ENCODE measurements at places on chromosomes 7 and 10.

GRCh38 chr7:1940863-1941262 lies 270.8 kb downstream of the ELFN1 start:
- DNase-seq, result no peak
- peaks cover 3% of the 10 kb centered on the region for H3K36me3 ChIP-seq
- peaks cover 43% of the 10 kb centered on the region for H3K4me1 ChIP-seq
- H3K27ac ChIP-seq, result peak overlapping the region; percentile 98
- H3K27me3 ChIP-seq, result no peaks in the 10 kb centered on the region
- peak overlapping the region; percentile 94 for H3K4me3 ChIP-seq

DNA sequence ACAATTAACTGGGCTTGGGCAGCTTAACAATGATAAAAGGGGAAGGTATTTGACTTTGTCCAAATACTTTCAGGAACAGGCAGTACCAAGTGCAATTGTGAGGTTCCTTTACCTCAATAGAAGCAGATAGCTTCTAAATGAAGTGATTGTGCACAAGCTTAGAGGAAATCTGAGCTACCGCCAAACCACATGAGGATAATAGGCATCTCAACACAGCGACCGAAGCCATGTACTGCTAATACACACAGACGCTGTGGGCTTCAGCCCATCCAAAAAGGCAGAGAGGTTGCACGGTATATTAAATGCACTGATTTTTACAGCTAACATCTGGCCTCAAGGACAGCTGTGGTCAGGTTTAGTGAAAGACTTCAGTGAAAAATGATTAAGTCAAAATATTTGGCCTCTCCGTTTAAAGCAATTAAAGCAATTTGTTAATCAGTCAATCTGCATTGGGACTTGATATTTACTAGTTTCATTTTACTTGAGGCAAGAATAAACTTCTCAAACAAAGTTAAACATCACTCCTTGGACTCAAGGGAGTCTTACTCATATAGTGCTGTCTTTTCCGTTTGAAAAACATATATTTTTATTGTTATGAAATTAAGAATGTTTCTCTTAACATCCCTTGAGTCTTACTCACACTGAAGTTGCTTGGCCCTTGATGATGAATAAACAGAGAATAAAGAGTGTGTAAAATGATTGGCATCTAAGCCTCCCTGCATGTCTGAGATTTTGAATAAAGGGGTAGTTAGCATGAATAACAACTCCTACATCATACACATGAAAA lies 306.3 kb downstream of the C7orf25 start:
- no peak for DNase-seq
- no peaks in the 10 kb centered on the region for H3K36me3 ChIP-seq
- no peak overlapping the region for H3K4me3 ChIP-seq
- no peaks in the 10 kb centered on the region for H3K27me3 ChIP-seq

DNA sequence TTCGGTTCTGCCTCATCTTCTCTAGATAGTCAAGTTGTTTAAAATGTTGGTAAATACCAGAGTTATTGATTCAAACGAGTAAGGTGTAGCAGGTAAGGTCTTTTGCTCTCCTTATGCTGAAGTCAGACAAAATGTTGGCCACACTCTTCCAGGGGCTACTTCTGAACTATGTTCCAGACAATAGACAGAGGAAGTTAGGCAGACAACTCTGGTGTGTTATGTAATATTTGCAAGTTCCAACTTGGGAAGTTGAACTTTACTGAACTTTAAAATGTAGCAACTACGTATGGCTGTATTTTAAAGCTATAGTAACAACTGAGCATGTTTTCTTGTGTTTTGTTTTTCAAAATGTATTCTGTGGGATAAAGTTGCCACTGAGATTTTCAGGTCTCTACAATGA lies 125.7 kb upstream of the NEBL start:
- H3K36me3 ChIP-seq, result no peaks in the 10 kb centered on the region
- no peaks in the 10 kb centered on the region for H3K27me3 ChIP-seq
- no peak overlapping the region for H3K27ac ChIP-seq
- DNase-seq, result no peak

GRCh38 chr7:102061981-102062390 lies 224.7 kb upstream of the SH2B2 start:
- no peak overlapping the region for H3K27ac ChIP-seq
- H3K27me3 ChIP-seq, result no peaks in the 10 kb centered on the region
- DNase-seq, result no peak
- no peak overlapping the region for H3K4me3 ChIP-seq
- peaks cover 2% of the 10 kb centered on the region for H3K36me3 ChIP-seq

- no peaks in the 10 kb centered on the region for H3K4me1 ChIP-seq
- H3K4me3 ChIP-seq, result no peak overlapping the region
- H3K36me3 ChIP-seq, result no peaks in the 10 kb centered on the region
- no peak overlapping the region for H3K27ac ChIP-seq
These were observed 39.6 kb downstream of the PPIF start for GRCh38 chr10:79386637-79387465.

- H3K27me3 ChIP-seq, result no peaks in the 10 kb centered on the region
- H3K4me3 ChIP-seq, result no peak overlapping the region
- no peaks in the 10 kb centered on the region for H3K4me1 ChIP-seq
- DNase-seq, result no peak
These were observed 910.3 kb downstream of the CCSER2 start for GRCh38 chr10:85238676-85239075.

- no peaks in the 10 kb centered on the region for H3K4me1 ChIP-seq
- H3K27ac ChIP-seq, result no peak overlapping the region
- no peak overlapping the region for H3K4me3 ChIP-seq
- peaks cover 3% of the 10 kb centered on the region for H3K36me3 ChIP-seq
- DNase-seq, result no peak
- peaks cover 9% of the 10 kb centered on the region for H3K27me3 ChIP-seq
These were observed 295.0 kb downstream of the BICC1 start for GRCh38 chr10:58807629-58808022.

GRCh38 chr7:42236976-42237810 lies at the start of gene GLI3:
Gene GLI3, minus strand, starts transcription at chr7:42237209. Its CDS starts 13,956 bp downstream, at chr7:42223253.
- peak within 1 kb of the TSS; percentile 88 for H3K4me3 ChIP-seq
- DNase-seq, result no peak
- H3K4me1 ChIP-seq, result peaks cover 7% of the 10 kb centered on the region
- peaks cover 57% of the 10 kb centered on the region for H3K27me3 ChIP-seq
- H3K27ac ChIP-seq, result peak within 1 kb of the TSS; percentile 19
- H3K36me3 ChIP-seq, result peaks cover 5% of the 10 kb centered on the region

DNA sequence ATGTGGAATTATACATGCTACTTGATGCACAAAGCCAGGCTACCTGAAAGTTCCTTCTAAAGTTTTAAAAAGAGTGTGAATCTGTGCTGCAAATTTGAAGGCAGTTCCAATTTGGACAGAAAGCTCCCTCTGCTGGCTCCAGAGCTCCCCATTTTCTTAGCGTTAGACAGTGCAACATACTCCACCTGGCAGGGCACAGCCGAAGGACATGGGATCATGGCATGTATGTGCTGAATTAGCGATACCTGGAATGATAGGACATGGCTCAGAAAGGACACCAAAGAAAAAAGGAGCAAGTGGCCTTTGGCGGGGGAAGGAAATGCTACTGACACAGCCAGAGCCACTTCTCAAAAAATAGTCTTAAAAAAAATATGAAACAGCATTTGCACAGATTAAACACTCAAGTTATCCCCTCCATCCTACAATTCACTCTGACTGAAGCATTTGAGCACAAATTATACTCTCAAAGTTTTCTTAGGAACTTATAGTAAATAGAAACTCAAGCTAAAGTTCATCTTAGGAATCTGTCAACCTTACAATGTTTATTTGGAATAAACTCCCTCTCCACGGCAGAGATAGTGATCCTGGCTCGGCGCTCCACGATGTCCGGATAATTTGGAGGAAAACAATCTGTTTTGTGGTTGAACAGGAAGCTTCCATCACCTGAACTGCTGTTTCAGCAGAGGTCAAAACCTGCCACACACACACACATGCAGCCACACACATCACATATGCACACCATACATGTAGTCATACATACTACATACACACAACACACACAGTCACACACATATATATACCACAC lies 80.0 kb downstream of the C7orf25 start:
- peaks cover 41% of the 10 kb centered on the region for H3K27me3 ChIP-seq
- H3K4me1 ChIP-seq, result no peaks in the 10 kb centered on the region
- no peak for DNase-seq
- no peak overlapping the region for H3K4me3 ChIP-seq

GRCh38 chr7:87926581-87927461 lies 7.2 kb upstream of the ADAM22 start:
- no peak overlapping the region for H3K27ac ChIP-seq
- peaks cover 14% of the 10 kb centered on the region for H3K27me3 ChIP-seq
- no peak overlapping the region for H3K4me3 ChIP-seq

DNA sequence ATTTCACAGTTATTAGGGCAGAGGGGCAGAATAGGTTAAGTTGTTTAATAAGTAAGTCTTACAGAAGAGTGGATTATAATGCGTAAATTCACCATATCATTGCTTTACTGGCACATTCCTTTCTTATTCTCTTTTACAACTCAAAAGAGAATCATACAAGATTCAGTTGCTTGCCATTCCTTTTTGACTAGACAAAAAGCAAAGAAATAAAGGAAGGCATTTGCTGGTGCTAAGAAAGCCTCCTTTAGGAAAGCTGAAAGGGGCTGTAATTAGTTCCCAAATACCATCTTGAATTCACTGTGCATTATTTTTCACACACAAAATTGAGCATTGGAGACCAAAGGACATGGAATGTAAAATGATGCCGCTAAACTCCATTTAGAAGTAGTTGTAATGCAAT lies 499.3 kb downstream of the NXPH1 start:
- H3K4me3 ChIP-seq, result no peak overlapping the region
- no peak for DNase-seq
- H3K27ac ChIP-seq, result no peak overlapping the region
- no peaks in the 10 kb centered on the region for H3K27me3 ChIP-seq

- H3K27ac ChIP-seq, result peak overlapping the region; percentile 56
- H3K36me3 ChIP-seq, result peaks cover 2% of the 10 kb centered on the region
- DNase-seq, result no peak
- no peaks in the 10 kb centered on the region for H3K27me3 ChIP-seq
These were observed 40.4 kb upstream of the VDAC2 start for GRCh38 chr10:75170215-75170614.

DNA sequence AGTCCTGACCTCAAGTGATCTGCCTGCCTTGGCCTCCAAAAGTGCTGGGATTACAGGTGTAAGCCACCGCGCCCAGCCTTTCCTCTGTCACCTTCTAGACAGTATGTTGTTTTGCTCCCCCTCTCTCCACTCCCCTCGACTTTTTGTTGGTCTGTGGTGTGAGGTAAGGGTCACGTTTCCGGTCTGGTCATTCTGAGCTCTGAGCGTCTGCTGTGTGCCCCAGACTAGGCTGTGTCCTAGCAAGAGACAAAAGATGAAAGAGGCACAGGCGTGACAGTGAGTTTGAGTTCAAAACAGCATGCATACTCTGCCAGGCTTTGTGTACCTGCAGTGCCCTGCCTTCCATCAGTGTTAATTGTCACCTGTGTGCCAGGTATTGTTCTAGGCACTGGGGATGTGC lies 87.4 kb upstream of the PPIF start:
- no peaks in the 10 kb centered on the region for H3K27me3 ChIP-seq
- no peaks in the 10 kb centered on the region for H3K36me3 ChIP-seq
- H3K4me1 ChIP-seq, result peaks cover 33% of the 10 kb centered on the region
- DNase-seq, result no peak
- H3K27ac ChIP-seq, result peak overlapping the region; percentile 39

DNA sequence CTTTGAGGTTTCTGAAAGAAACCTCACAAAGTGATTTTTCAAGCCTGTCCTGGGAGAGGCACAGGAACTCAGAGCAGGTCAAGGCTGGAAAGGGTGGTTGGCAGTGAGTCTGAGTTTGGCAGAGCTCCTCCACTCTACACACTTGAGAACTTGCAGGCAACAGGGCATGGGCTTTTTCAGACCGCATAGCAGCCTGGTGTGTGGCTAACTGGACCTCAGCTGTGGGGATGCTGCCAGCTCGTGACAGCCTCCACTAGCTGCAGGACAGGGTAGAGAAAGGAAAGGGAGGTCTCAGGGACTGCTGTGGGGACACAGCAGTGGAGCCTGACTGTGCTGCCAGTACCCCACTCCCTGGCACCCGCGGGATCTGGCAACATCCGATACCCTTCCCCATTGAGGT lies 2.6 kb downstream of the CDHR1 start:
- peaks cover 51% of the 10 kb centered on the region for H3K27me3 ChIP-seq
- no peak overlapping the region for H3K27ac ChIP-seq
- no peak for DNase-seq
- peaks cover 9% of the 10 kb centered on the region for H3K4me1 ChIP-seq
- H3K36me3 ChIP-seq, result peaks cover 8% of the 10 kb centered on the region

DNA sequence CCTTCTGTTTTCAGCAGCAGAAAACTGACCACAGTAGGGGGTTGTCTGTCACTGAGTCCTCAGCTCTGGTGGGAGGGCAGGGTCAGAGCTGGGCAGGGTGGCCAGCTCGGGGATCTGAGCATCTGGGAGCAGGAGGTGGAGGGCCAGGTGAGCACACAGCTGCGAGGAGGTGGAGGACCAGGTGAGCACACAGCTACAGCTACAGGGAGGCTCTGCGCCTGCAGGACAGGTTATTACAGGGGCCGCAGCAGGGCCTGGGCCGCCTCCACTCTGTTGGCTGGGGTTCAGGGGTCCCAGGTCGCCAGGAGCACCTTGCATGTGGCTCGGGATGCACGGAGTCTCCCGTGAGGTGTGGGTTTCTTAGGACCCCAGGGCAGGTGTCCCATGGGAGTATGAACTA lies 52.4 kb upstream of the PRKAR1B start:
- no peak overlapping the region for H3K4me3 ChIP-seq
- H3K27ac ChIP-seq, result no peak overlapping the region
- no peak for DNase-seq
- H3K36me3 ChIP-seq, result peaks cover 9% of the 10 kb centered on the region
- H3K4me1 ChIP-seq, result no peaks in the 10 kb centered on the region

- no peaks in the 10 kb centered on the region for H3K36me3 ChIP-seq
- DNase-seq, result no peak
- peaks cover 3% of the 10 kb centered on the region for H3K4me1 ChIP-seq
- H3K27me3 ChIP-seq, result peaks cover 28% of the 10 kb centered on the region
- H3K27ac ChIP-seq, result no peak overlapping the region
These were observed 57.8 kb upstream of the OPALIN start for GRCh38 chr10:96416643-96417042.

DNA sequence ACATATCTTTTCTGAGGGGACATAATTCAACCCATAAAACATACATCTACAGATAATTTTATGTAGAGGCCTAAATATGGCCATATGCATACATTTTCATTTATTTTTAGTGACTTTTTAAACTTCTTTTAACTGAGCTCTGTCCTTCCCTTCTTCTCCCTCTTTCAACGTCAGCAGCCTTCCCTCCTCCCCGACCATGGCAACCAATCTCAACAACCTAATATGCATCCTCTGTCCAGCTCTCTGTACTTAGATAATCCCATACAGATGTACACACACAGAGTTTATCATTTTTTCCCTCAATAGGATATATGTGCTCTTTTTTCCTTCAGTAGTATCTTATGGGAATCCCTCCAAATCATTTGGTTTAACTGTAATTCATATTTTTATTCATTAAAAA lies 94.3 kb downstream of the CCDC71L start:
- no peaks in the 10 kb centered on the region for H3K36me3 ChIP-seq
- no peak overlapping the region for H3K27ac ChIP-seq
- H3K4me3 ChIP-seq, result no peak overlapping the region
- DNase-seq, result no peak
- no peaks in the 10 kb centered on the region for H3K4me1 ChIP-seq
- no peaks in the 10 kb centered on the region for H3K27me3 ChIP-seq

Data from T-helper 17 cell (primary cell).